GM23338 (cell line): ENCODE measurements at places on chromosomes 3 and 15. TPM values are rescaled to one million over a fixed set of nuclear protein-coding genes. Genes with fewer than 3 reads are reported as not detected.
A peak's percentile ranks its signal among the peaks of the same experiment; 100 is the strongest.

- peak; percentile 9 for DNase-seq
Observed at GRCh38 chr3:134494495-134494894, 8.6 kb downstream of the CEP63 start.

GRCh38 chr3:190862209-190863118 lies at the start of gene GMNC:
Gene GMNC, minus strand, starts transcription at chr3:190862694. Its CDS starts 79 bp downstream, at chr3:190862615.
- DNase-seq, result peak; percentile 79

DNA sequence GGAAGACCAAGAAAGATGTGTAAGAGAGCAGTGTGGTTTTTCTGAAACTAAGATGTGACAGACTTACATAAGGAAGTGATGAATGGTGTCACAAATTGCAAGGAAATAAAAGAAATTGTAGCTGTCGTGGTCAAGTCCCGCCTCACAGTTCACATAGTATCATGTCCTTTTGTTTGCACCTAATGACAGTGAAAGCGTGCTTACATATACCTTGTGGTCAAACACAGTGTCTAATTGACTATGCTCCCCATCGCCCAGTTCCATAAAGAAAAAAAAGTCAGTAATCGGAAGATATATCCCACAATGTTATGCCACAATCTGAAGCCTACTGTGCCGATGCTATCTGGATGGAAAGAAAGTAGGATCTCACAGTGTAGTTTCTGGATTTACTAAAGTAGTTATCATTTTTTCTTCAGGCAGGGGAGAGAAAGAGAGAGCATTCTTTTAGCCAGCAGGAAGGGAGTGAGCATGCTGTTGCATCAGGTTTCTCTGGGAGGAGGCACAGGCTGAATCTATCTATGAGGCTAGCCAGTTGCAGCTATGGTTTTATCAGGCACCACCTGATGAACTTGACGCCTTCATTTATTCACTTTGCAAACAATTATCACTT lies 9.8 kb upstream of the PLSCR1 start:
- no peak for DNase-seq

- no peak for DNase-seq
Observed at GRCh38 chr15:91521548-91521947, 332.0 kb upstream of the SLCO3A1 start.

GRCh38 chr3:18363338-18363737 lies 61.8 kb downstream of the SATB1 start:
- DNase-seq, result no peak

- no peak for DNase-seq
Observed at GRCh38 chr3:2372306-2372705, 273.6 kb downstream of the CNTN4 start.

- no peak for DNase-seq
Observed at GRCh38 chr15:90607361-90607760, 77.6 kb downstream of the CRTC3 start.

DNA sequence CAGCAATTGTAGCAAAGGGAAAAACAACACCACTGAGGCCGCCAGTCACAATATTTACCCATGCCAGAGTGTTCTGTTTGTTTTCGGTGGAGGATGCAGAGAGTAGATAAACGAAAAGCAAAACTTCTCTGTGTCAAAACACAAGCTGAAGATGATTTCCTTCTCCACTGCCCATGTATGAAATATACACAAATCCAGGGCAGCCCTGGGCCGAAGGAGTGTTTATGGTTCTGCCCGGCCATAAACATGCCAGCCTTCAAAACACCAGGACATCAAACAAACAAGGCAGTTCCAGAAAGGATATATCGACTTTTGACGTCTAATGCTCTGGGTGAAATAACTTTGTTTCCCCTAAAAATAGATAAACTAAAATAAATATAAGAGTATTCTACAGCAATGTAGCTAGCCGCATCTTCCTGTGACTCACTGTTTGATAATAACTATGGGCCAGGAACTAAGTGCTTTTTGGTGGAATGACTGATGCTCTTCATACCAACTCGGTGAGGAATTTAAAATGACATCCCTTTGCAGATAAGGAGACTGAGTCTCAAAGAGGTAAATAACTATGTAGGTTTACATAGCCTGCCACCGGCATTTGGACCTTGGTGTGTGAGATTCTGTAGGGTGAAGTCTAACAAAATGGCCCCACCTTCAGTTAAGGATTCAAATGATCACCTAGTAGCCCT lies 82.8 kb downstream of the MAGI1 start:
- no peak for DNase-seq

GRCh38 chr3:125402639-125403038 lies 27.5 kb upstream of the ZNF148 start:
- no peak for DNase-seq

DNA sequence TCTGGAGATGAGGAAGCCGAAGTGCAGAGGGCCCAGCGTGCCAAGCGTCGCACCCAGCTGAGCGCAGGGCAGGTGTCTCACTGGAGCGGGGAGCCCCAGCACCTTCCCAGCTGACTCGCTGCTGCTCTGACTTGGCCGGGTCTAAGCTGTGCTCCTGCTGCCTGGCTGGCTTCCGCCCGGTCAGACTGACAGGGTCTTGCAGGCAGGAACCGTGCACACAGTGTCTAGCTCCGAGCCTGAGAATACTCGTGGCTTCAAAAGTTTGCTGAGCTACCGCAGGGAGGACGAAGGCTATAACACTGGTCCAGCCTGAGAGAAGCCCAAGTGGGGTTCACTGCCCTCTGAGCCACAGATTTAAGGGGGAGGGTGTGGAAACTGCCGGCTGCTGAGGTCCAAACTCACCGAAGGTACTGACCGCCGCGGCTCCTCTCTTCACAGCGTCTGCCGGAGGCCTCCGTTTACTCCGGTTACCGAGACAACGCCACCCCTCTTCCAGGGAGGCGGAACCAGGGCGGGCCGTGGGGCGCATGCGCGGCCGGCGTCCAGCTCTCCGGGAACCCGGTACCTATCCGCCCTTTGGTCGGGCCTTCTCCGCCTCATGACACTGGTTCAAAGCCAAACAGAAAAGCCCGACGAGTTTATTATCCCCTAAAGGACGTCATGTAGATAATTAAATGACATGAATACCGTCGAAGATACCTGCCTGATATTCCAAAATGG lies at the start of gene CFAP44:
TSS of gene CFAP44 (minus strand) at position 443 of the 720 bp plus-strand sequence. CDS start 7,829 bp downstream, outside the sequence.
- DNase-seq, result peak; percentile 95

GRCh38 chr3:108219336-108219735 lies 2.9 kb downstream of the IFT57 start:
- no peak for DNase-seq

- DNase-seq, result no peak
Observed at GRCh38 chr3:36681867-36682266, 82.5 kb downstream of the DCLK3 start.

GRCh38 chr3:131200636-131201199 lies 174.0 kb downstream of the NEK11 start:
- DNase-seq, result no peak

GRCh38 chr15:42591238-42591934 lies 16.0 kb downstream of the STARD9 start:
- peak; percentile 53 for DNase-seq

GRCh38 chr3:66052721-66053549 lies 14.2 kb upstream of the MAGI1 start:
- DNase-seq, result no peak

- DNase-seq, result peak; percentile 39
Observed at GRCh38 chr3:186976837-186977750, 46.8 kb downstream of the ST6GAL1 start.

DNA sequence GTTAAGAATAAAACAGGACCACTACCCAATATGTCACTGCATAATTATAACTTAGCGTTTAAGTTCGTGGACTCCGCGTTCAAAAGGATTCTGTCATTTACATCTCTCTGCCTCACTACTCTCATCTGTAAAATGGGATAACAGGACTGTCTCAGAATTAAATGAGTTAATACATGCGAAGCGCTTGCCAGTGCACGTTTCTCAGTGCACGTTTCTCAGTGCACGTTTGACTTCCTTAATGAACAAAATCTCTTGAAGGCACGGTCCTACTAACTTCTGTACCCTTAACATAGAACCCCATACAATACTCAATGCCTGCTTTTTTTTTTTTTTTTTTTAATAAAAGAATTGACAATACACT lies 499 bp downstream of the RABL3 start:
- DNase-seq, result no peak

- no peak for DNase-seq
Observed at GRCh38 chr15:56174649-56175048, 69.0 kb downstream of the RFX7 start.

- DNase-seq, result no peak
Observed at GRCh38 chr3:128448491-128448890, 18.2 kb downstream of the DNAJB8 start.

DNA sequence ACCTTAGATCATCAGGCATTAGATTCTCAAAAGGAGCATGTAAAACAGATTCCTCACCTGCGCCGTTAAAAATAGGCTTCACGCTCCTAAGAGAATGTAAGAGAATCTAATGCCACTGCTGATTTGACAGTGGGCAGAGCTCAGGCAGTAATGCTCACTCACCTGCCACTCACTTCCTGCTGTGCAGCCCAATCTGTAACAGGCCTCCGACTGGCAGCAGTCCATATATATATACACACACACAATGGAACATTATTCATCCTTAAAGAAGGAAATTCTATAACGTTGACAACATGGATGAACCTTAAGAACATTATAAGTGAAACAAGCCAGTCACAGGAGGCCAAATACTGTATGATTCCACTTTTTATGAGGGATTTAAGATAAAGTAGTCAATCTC lies 24.5 kb downstream of the ZNF148 start:
- DNase-seq, result no peak

GRCh38 chr3:13393427-13394360 lies 26.4 kb downstream of the NUP210 start:
- no peak for DNase-seq

DNA sequence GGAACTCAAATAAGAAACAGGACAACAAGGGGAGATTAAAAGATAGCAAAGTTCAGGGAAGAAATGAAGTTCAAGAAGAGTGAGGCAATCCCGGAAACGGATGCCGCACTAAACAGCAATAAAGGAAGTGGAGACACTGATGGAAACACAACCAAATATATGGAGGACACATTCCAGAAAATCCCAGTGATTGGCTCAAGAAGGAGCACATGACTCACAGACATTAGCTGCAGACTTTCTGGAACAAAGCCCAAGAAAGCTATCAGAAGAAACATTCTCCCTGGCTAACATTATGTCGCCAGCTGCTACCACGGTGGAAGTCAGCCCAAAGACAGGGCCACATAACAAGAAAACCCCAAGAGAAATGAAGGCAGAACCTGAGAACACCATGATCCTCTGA lies 18.1 kb upstream of the VGLL4 start:
- no peak for DNase-seq

DNA sequence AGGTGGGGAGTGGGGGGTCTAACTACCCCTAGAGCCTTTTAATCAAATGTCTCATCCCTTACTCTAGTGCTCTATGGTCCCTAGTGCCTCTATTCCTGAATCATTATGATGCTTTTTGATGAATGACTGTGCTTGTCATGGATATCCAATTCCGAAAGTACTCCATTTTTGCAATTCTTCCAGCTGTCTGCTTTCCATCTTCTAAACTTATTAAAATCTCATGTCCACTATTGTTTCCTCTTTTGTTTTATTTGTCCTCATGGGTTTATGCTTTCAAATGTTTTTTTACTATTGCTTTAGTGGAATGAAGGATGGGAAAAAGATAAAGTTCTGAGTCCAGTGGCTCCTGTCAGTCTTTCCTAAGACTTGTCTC lies 77.2 kb upstream of the KCNMB2 start:
- DNase-seq, result no peak

Gene IGDCC3
- 26.3 and 30.7 TPM in 2 replicates for total RNA-seq

Gene LACTB
- total RNA-seq, result 15.2 and 18.6 TPM in 2 replicates

Gene GADL1
- 0.35 and 0.97 TPM in 2 replicates for total RNA-seq

Gene CCDC32
- 15.4 and 16.9 TPM in 2 replicates for total RNA-seq

Gene DCBLD2
- 69.7 and 75.4 TPM in 2 replicates for total RNA-seq

Gene CTXN2
- not detected in 2 replicates for total RNA-seq
